Vein endothelial cell (primary cell): ENCODE measurements at places on chromosomes 11 and 22. TPM values are rescaled to one million over a fixed set of nuclear protein-coding genes. Genes with fewer than 3 reads are reported as not detected.

Gene ZNRF3
- total RNA-seq = 5.9 and 7.2 TPM in 2 replicates

Gene MIOX
- total RNA-seq = not detected in 2 replicates

Gene PPM1F
- total RNA-seq = 165 and 166 TPM in 2 replicates

Gene RIMBP3C
- 0.19 TPM in 1 of 2 replicates, not detected in the other for total RNA-seq

Gene SHANK3
- total RNA-seq = 29.8 and 43.8 TPM in 2 replicates

Gene F2
- total RNA-seq = not detected in 2 replicates

Gene POU2AF2
- not detected in 2 replicates for total RNA-seq

Gene ARCN1
- 171 and 177 TPM in 2 replicates for total RNA-seq

Gene TMEM86A
- total RNA-seq = 2.5 and 3.3 TPM in 2 replicates

Gene DLAT
- total RNA-seq = 34.6 and 49.5 TPM in 2 replicates

Gene IRAG1
- total RNA-seq = 0.33 and 0.48 TPM in 2 replicates

Gene KDM4E
- total RNA-seq = not detected in 2 replicates

Gene TRAPPC4
- 54.2 and 66.2 TPM in 2 replicates for total RNA-seq

Gene MS4A7
- total RNA-seq = not detected in 2 replicates

Gene MMP8
- total RNA-seq = not detected in 2 replicates

Gene NXPE4
- total RNA-seq = not detected in 2 replicates

Gene EEF1G
- 1,284 and 1,362 TPM in 2 replicates for total RNA-seq

Gene TYR
- 0.29 TPM in 1 of 2 replicates, not detected in the other for total RNA-seq

Gene USP2
- total RNA-seq = 0.29 TPM in 1 of 2 replicates, not detected in the other

Gene SCGB1D2
- total RNA-seq = not detected in 2 replicates

Gene BTBD18
- total RNA-seq = not detected in 2 replicates

Gene NPTXR
- total RNA-seq = 0.33 and 0.38 TPM in 2 replicates

Gene CD3G
- not detected in 2 replicates for total RNA-seq

Gene THAP7
- total RNA-seq = 22.0 and 25.8 TPM in 2 replicates

Gene INS
- not detected in 2 replicates for total RNA-seq

Gene XPNPEP3
- total RNA-seq = 13.8 and 16.7 TPM in 2 replicates

Gene TMEM258
- total RNA-seq = 65.6 and 81.3 TPM in 2 replicates
